Left ventricle myocardium inferior (tissue), 1 donor: ENCODE measurements at places on chromosomes 3 and 15. TPM values are rescaled to one million over a fixed set of nuclear protein-coding genes. Genes with fewer than 3 reads are reported as not detected.

SNX22 gene
- total RNA-seq = 2.0 TPM

GOLGA8G gene
- total RNA-seq = not detected

SI gene
- not detected for total RNA-seq

SH3BP5 gene
- total RNA-seq = 8.8 TPM
